ENCODE measurements at places on chromosomes 7 and 10. TPM values are rescaled to one million over a fixed set of nuclear protein-coding genes. Genes with fewer than 3 reads are reported as not detected.
A peak's percentile ranks its signal among the peaks of the same experiment; 100 is the strongest.

- no peak for DNase-seq
Measured at GRCh38 chr10:91487911-91488582, 77.9 kb downstream of the HECTD2 start.

GRCh38 chr7:47685151-47685550 is 103.2 kb upstream of the TNS3 start:
- DNase-seq: no peak

GRCh38 chr7:101386558-101387231 is 24.0 kb downstream of the COL26A1 start:
- DNase-seq: no peak

DNA sequence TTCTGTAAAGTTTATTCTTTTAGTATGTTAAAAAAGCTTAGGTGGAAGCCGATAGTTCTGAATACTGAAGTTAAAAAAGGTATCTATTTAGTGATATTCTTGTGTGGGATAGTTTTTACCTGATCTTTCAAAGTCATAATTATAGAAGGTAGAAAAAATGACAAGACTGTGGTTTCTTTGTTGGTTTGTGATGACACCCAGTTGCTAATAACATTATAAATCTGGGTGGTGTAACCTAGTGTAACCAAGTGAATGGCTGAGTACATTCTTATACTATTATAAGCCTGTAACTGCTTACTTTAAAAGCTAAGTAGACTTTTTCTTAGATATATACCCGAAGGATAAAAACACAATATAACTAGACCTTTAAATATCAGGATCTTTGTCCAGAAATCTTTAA is 2.3 kb downstream of the CDK13 start:
- DNase-seq: no peak

GRCh38 chr7:55574051-55574717 is 1.9 kb upstream of the VOPP1 start:
- no peak for DNase-seq

DNA sequence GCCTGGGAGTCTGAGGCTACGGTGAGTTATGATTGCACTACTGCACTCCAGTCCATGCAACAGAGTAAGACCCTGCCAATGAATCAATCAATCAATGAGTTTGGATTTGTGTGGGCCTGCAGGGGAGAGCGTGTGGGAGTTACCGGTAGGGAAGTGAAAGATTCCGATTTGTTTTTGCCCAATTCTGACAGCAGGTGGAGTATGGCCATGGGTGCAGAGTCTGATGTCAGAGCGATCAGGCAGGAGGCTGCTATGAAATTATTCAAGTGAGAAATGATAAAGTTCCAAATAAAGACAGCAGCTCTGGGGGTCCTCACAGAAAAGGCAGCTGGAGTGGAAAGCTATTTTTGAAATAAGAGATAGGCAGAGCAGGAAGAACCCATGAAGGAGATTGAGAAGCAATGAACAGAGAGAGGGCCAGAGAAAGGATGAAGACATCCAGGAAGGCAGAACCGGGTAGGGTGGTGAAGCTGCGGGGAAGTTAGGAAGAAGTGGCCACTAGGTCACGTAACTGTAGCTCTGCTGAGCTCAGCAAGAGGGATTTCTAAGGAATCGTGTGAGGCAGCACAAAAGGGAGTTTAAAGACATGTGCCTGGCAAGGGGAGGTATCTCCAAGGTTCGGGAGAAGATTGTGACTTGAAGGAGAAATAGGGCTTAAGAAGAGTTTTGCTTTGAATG is 93.7 kb upstream of the NMT2 start:
- peak; percentile 31 for DNase-seq

GRCh38 chr7:47714669-47715607 is 133.0 kb upstream of the TNS3 start:
- no peak for DNase-seq

- DNase-seq: no peak
Measured at GRCh38 chr7:101555921-101556275, 73.2 kb downstream of the MYL10 start.

GRCh38 chr7:13948019-13948801 is 41.3 kb downstream of the ETV1 start:
- DNase-seq: no peak

- DNase-seq: no peak
Measured at GRCh38 chr10:58817201-58817846, 304.7 kb downstream of the BICC1 start.

DNA sequence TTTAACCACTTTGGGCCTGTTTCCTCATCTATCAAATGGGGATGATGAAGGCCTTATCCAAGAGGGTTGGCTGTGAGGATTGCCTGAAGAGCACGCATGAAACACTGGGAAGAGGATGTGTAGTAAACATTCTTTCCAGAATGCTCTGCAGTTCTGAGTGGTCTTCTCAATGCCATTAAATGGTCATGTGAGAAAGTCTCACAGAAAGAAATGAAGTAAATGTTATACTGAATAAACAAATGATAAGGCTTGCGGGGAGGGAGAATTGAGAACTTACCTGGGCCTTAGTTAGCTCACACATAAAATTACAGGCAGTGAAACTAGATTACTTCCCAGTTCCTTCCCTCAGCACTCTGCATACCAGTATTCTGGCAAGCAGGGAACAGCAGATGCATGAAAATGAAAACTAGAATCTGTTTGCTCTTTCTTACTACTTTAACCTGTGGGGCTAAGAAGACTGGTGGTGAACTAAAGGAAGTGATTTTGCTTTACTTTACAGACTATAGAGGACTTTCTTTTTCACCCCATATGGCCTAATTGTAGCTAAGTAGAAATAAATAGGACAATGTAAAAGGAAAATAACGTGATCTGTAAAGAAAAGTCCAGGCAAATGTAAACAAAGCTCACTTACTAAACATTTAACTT is 135.3 kb upstream of the CCDC6 start:
- DNase-seq: no peak

DNA sequence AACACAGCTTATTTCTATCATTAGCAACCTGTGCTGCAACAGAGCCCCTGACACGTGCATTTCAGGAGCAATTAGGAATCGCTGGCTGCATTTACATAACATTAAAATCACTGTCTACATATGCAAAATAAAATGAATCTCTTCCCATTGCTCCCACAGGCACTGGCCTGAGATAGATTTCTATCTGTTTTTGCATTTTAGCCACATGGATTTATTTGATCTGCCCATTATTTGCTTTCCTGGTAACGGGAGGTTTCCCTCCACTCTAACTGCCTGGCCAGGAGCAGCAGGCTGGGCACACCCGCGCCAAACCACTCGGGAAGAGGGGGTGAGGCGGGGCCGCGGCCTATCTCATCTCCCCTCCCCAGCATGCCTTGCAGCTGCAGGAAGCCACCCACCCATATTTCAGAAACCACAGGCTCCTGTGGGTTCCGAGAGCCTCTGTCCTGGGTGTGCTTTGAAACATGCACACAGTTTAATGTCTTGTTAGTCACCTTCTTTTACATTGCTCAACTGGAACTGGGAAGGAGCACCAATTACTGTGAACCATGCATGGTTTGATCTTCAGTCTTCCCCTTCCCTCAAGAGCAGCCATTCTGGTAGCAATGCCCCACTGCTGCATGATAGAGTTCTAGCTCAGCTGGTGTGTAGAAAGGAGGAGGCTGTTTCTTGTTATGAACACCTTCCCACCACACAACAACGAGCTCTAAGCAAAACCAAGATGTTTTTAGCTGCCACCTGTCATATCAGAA is 37.7 kb upstream of the IKZF1 start:
- peak; percentile 26 for DNase-seq

DNA sequence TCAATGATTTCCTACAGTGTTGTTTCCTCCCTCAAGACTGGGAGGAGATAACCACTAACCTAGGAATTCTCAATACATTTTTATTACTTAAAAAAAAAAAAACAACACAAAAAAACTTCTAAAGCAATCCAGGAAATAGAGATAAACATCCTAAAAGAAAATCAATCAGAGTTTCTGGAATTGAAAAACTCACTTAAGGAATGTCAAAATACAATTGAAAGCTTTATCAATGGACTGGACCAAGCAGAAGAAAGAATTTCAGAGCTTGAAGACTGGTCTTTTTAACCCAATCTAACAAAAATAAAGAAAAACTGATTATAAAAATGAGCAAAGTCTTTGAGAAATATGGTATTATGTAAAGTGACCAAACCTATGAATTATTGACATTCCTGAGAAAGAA is 394.1 kb downstream of the XPNPEP1 start:
- DNase-seq: no peak

DNA sequence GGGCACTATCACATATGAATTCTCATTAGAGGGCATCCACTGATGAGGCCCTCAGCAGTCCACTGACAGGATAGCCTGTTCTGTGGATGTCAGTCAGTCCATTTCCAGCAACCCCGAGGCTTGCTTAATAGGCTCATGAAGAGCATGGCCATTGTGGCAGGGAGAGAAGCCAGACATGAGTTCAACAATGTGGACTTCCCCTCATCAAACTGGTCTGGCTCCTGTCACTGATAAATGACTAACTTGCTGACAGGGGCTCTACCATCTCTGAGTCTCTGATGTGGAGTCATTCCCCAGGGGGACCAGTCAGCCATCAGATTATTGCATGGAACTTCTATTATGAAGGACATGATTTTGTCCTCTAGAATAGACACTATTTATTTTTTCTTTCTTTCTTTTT is 19.8 kb upstream of the TRIL start:
- DNase-seq: no peak

GRCh38 chr10:5835446-5836095 is 22.3 kb upstream of the GDI2 start:
- no peak for DNase-seq

Gene PRR15
- total RNA-seq: 46.1 TPM

DNA sequence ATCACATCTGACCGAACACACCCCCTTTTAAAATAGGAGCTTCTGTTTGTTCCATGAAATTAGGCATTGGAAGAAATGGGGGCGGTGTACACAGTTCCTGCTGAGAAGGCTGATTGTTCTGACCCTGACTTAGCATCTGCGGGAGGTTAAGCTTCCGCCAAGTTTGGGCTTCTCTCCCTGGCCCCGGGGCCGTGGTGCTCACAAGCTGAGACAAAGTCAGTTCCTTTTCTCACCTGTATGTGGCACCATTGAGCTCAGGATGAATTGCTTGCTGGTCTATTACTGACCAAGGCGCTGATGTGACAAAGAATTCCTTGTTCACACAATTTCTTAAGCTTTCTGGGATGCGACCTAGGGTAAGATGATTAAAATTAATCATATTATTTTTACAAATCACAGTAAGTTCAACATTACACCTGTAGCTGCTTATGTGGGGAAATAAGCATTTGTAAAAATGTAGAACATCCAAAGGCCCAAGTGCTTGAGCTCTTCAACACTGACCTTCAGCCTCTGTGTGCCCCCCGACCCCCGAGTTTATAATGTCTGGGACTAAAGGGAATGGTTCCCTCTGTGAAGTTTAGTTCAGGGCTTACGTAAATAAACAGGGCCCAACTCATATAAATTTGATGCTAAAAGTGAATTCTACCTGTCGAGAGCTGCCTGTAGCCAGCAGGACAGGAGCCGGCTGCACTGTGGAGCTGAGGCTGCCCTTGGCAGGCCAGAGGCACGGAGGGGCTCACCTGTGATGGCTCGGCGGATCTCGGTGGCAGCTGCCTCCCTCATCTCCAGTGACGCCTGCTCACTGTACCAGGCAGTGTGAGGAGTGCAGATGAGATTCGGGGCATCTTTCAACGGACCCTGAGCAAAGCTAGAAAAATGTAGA is 50.8 kb downstream of the ZRANB1 start:
- peak; percentile 74 for DNase-seq

Gene GNGT1
- not detected for total RNA-seq

GRCh38 chr10:28082885-28083284 is 84.0 kb upstream of the ODAD2 start:
- DNase-seq: no peak

Gene CLCN1
- total RNA-seq: 1.2 TPM

GRCh38 chr7:82317760-82318159 is 125.8 kb downstream of the CACNA2D1 start:
- no peak for DNase-seq

DNA sequence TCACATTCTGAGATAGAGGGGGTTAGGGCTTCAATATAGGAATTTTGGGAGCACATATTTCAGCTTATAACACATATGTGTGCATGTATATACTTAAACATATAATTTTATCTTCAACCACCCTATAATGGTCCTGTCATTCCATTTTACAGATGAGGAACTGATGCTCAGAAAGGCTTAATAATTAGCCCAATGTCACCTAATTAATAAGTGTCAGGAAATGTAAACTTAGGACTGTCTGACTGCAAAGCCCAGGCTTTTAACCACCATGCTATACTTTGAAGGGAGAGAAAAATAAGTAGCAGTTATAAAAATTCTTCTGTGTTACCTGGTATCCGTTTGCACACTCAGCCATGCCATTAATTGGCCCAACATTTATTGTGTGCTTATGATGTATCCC is 172.6 kb downstream of the SKIDA1 start:
- no peak for DNase-seq

Gene IFIT5
- 14.7 TPM for total RNA-seq

DNA sequence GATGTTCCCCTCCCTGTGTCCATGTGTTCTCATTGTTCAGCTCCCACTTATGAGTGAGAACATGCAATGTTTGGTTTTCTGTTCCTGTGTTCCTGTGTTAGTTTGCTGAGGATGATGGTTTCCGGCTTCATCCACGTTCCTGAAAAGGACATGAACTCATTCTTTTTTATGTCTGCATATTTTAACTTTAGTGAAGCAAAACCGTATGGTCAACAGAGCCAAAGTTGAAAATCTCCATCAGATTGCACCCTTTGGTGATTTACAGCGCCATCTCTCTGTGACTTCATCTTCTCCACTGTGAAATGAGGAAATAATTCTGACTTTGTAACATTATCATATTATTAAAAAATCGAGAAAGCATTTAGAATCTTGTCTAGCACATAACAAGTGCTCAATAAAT is 132.3 kb upstream of the PLXDC2 start:
- no peak for DNase-seq

DNA sequence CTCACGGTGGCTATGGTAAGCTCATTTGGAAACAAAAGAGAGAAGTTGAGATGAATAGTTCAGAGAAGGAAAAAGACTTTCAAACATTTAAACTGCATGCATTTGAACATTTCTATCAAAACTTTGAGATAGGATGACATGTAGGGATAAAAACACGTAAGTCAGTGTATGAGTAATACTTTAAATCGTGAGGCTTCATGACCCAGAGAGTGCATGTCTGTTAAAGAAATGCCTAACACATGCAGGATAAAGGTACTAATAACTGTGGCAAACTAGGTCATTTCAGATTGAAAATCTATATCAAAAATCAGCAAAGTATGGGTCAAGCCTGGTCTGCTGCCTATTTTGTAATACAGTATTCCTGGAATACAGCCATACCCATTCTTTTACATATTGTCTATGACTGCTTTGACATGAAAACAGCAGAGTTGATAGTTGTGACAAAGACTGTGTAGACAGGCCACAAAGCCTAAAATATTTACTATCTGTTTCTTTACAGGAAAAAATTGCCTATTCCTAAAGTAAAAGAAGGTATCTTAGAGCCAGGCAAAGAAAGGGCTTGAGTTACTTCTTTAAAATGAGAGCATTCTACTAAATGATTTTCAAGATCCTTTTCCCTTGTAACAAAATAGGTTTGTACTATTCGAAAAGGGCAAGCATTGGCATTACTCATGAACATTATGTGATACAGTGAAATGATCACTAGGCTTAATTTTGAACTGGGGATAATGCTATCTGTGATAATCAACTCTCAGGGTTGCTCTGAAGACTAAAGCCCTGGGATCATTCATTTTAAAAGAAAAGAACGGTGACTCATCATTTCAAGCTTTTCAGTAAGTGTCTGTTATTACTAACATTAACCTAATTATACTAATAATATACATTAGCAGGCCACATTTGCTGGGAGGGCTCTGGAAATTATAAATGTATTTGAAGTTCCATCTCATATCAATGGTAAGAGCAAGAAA is 185.9 kb downstream of the CRPPA start:
- DNase-seq: no peak

Gene CTAGE6
- total RNA-seq: 0.60 TPM

Gene SPDYE9
- not detected for total RNA-seq

Gene SORBS1
- 431 TPM for total RNA-seq

Gene MRLN
- total RNA-seq: not detected

GRCh38 chr7:585873-586272 is 66.2 kb upstream of the PDGFA start:
- DNase-seq: no peak

Data from mucosa of gallbladder (tissue), 1 donor.